ENCODE measurements at places on chromosomes 7 and 10.

GRCh38 chr10:86178401-86179152, 188.0 kb downstream of the GRID1 start:
- DNase-seq = no peak

DNA sequence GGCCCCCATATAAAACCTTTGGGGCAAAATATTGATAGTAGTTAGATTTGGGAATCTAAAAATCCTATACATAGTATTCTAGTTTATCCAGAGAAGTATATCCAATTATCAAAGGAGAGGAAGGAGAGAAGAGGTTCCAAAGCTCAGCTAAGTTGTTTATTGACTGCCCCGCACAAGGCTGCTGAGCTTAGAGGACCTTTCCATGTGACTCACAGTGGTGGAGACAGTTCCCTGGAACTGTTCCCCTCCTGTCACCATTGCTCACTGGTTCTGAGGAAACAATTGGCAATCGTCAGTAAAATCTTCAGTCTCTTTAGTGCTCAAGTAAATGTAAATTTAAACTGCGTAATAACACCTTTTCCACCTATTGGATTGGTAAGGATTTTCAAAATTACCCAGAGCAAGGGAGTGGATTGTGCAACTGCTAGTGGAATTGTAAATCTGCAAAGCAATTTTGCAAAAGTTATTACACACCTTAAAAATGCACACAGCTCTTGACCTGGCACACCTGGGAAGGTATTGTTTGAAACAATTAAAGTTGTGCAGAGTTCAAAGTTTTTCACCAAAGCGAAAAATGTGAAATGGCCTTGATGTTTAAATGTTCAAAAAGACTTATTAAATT, 63.1 kb downstream of the EEPD1 start:
- no peak for DNase-seq

DNA sequence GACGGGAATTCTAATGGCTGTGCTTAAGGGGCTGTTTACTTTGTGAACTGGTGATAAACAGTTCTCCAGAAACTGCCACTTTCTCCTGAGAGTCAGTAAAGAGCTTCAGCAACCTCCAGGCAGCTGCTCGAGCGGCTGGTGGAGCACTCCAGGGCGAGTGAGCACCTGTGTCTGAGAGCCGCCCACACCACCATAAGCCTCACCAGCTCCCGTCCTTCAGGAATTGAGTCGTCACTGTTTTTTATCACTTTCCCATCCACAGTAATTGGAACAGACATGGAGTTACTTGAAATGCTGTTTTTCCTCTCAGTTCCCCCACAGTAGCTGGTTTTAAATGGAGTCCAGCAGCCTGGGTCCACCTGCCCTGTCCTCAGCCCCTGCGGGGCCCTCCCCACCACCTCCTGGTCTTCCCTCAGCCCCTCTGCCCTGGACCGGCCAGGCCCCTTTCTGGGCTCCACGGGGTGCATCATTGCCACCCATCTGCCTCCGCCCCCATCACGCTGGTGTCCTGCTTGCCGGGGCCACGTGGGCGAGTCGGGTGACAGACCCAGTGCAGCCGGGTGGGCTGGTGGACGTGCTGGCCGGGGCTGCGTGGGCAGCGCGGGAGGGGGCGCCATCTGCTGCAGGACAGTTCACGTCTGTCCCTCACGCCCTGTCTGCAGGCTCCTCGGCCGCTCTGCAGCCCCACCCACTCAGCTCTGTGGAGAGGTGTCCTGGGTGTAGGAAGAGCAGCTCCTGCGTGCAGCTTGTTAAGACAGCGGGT, 56.0 kb downstream of the NKX6-2 start:
- no peak for DNase-seq

- no peak for DNase-seq
These were observed 59.2 kb upstream of the MYL10 start for GRCh38 chr7:101688183-101688831.

DNA sequence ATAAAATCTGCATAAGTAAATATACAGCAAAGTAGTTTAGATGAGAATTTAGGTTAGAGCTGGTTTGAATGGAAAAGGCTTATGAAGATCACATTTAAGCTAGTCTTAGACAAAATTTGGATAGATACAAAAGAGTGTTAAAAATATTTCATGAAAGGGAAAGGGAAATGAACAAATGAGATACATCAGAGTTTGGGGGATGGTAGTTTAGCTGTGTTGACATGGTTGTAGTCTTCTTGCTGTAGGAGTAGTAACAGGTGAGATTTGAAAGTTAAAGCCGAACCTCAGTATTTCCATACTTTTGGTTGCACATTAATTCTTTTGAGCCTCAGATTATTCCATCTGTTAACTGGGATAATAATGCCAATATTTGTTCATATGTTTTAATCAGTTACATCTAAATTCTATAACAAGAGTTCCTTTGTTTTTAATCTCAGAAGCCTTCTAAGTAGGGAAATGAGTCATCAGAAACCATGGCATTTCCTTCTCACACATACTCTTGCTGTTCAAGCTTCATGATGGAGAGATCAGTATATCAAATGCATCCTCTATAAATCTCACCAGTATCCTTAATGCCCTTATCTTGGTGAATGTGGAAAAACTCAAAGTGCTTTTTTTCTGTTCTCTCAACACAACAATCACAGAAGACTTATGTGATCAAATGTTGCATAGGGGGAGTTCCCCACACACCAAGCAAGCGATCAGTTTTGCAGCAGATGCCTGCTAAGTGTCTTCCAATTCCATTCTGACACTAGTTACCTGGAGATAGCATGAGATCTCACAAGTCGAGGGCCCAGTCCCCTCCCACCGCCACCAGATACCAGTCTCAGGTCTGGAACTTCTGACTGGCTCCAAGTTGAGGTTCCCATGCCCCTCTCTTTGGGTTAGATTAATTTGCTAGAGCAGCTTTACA, 84.7 kb downstream of the MAPK8 start:
- no peak for DNase-seq

GRCh38 chr10:49257154-49257553, 41.8 kb upstream of the C10orf71 start:
- DNase-seq = no peak
